Activated gamma-delta T cell treated with Interleukin-2 at 50 U/mL for 16 hours (primary cell): ENCODE measurements at places on chromosomes 6 and 20.

GRCh38 chr6:75723382-75723781 is 25.7 kb upstream of the MYO6 start:
- DNase-seq = no peak

DNA sequence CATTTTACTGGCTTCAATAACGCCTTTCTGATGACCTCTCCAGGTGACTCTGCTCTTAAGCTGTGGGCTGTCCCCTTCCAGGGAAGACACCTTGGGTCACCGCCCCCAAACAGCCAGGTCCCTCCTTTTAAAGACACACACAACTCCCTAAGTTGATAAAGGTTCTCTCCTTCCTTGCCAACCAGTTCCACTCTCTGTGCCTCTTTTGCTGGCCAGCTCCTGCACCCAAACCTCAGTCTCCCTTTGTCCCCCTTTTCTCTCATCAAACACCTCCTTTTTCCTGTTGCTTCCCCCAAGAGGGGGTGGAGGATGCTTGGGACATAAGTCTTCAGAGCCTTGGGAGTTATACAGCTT is 1.0 kb downstream of the NCOA6 start:
- DNase-seq = peak; percentile 64

DNA sequence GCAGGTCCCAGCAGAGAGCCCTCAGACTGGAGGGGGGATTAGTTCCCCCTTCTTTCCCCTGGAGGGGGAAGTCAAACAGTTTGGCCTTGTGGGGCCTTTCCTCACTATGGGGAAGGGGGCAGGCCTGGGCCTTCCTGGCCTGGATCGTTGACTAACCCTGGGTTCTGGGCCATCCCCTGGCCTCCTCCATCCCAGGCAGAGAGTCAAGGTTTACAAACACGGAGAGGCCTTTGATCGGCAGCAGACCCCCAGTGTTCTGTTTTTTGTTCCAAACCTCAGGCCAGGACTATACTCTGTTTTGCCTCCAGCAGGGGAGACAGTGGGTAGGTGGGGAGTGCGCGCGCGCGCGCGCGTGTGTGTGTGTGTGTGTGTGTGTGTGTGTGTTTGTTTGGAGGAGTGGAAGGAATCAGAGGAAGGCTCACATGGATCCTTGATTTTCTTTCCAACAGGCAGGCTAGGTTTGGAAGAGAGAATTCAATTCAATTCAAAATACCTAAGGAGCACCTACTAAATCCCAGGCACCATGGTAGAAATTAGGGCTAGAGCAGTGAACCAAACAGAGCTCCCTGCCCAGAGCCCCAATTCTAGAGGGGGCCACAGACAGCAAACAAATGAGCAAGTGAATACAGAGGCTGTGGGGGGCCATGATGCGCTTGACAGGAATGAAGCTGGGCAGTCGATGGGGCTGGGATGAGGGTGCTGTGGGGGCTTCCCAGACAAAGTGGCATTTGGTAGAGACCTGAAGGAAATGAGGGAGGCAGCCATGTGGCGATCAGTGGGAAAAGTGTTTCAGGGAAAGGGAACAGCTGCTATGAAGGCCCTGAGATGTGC is 14.8 kb downstream of the TP53RK start:
- DNase-seq = no peak

DNA sequence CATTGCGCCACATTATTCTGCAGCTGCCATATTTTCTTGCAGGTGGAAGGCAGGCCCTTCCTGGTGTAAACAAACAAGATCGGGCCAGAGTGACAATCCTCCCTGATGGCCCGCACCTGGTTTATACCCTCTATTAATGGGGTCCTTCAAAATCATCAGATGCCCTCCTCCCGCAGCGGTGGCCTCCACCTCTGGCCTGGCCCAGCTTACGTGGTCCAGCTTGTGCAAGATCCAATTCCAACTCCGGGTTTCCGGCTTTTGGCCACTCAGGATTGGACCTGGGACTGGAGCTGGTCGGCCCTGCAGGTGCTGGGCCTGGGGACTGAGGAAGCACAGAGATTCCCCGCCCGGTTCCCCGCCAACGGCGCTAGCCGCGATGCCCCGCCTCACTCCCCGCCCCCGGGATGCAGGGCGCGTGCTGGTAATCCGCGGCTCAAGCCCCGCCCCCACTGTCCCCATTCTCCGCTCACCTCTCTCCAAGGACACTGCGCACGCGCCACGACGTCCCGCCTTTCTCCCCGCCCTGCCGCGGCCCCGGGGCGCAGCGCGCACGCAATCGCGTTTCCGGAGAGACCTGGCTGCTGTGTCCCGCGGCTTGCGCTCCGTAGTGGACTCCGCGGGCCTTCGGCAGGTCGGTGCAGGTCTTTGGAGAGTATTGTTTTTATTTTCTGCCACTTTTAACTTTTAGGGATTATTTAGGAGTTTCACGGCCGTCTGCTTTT is at the start of gene TMEM14B:
TSS of gene TMEM14B (plus strand) at position 555 of the 722 bp plus-strand sequence. CDS start 1,441 bp downstream, outside the sequence.
- DNase-seq = peak; percentile 100

- no peak for DNase-seq
Observed at GRCh38 chr6:1390946-1391799, 1.8 kb downstream of the FOXF2 start.

DNA sequence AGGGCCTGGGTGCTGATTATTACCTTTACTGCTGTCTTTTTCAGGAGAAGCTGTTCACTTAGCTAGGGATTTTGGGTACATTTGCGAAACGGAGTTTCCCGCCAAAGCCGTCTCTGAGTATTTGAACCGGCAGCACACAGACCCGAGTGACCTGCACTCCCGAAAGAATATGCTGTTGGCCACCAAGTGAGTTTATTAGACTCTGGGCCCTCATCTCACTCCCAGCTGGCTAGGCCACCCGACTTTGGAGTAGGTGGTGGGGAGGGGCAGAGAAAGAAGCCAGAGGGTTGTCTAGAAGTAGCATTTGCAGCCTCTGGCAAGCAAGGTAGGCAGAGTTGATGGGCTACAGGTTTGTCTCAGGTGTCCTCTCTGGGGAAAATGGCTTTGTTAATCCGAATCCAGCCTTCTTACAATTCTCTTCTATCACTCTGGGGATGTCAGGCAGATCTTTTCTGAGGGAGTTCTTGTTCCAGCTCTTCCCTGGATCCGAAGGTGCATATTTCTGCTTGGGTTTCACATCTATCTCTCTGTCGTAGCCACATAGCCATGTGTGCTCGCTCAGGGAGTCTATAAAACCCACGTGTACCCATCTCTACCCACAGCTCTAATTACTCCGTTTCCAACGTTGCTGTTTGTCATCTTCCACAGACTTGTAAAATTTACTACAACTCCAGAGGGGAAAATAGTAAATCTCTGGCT is 21.6 kb downstream of the TFAP2B start:
- DNase-seq = no peak

- no peak for DNase-seq
Observed at GRCh38 chr6:2733324-2733723, 17.4 kb downstream of the MYLK4 start.

GRCh38 chr6:30537931-30538330 is 18.4 kb downstream of the GNL1 start:
- no peak for DNase-seq

GRCh38 chr6:153023977-153024708 is 21.6 kb upstream of the MTRF1L start:
- DNase-seq = peak; percentile 26

- no peak for DNase-seq
Observed at GRCh38 chr20:11395581-11395980, 522.1 kb upstream of the BTBD3 start.

- DNase-seq = no peak
Observed at GRCh38 chr20:10853176-10853575, 179.4 kb upstream of the JAG1 start.

DNA sequence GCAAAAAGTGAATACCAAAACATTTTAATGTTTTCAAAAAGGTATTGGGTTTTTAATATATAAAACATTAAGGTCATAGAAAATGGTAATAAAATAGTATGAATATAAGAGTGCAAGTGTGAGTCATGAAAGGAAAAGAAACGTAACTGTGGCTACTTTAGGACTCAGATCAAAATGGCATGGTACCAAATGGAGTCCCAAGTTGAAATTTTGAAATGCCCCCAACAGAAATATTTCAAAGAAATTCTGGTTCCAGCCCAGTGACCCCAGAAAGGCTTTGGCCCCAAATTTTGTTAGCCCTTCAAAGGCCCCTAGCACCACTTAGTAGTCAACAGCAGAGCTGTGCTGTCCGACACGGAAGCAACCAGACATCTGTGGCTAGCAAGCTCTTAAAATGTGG is 6.0 kb downstream of the COL12A1 start:
- no peak for DNase-seq

DNA sequence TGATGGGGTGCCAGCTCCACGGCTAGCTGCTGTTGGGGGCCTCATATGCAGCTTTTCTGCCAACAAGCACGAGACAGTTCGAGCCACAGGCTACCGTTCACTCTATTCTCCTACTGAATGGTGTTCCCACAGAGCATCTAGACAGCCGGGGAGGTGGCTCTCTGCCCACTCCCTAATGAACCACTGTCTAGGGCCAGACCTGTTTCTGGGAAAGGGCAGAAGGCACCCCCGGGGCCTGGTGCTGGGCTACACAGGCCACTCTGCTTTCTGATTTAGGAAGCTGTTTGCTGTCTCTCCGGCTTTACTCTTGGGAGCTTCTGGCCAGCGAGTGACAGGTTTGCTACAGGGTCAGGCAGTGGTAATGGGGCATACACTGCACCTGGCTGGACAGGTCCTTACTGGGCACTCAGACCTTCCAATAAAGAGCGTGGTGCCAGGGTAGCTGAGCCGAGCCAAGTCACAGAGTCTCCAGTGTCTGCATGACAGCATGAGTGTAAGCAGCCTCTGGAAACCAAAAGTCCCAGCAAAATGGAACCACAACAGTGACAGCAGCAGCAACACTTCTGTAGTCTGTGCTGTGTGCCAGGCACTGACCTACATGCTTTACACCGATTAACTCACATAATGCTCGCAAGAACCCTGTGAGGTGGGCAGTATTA is 8.4 kb downstream of the CCDC167 start:
- no peak for DNase-seq

GRCh38 chr6:147776631-147777213 is 268.2 kb downstream of the SAMD5 start:
- no peak for DNase-seq

DNA sequence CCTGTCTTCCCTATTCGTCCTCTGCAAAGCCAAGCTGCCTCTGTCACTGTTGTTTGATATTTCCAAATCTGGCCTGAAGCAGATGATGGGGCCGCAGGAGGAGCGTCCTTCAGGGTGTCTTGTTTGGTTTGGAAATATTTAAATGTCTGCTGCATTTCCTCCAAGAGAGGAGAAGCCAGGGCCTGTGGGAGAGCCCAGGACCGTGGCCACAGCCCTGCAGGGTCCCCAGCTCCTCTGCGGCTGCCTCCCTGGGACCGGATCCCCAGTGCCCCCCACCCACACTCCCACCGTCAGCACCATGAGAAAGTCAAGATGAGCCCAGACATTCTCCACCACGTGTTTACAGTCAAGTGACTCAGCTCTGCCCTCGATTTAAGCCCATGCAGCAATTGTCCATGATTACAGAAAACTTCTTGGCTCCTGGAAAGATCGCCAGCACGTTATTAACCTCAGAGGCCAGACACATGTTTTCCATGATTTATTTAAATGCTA is 18.2 kb downstream of the FOXF2 start:
- no peak for DNase-seq

- DNase-seq = no peak
Observed at GRCh38 chr20:25695532-25696370, 902 bp downstream of the ZNF337 start.

DNA sequence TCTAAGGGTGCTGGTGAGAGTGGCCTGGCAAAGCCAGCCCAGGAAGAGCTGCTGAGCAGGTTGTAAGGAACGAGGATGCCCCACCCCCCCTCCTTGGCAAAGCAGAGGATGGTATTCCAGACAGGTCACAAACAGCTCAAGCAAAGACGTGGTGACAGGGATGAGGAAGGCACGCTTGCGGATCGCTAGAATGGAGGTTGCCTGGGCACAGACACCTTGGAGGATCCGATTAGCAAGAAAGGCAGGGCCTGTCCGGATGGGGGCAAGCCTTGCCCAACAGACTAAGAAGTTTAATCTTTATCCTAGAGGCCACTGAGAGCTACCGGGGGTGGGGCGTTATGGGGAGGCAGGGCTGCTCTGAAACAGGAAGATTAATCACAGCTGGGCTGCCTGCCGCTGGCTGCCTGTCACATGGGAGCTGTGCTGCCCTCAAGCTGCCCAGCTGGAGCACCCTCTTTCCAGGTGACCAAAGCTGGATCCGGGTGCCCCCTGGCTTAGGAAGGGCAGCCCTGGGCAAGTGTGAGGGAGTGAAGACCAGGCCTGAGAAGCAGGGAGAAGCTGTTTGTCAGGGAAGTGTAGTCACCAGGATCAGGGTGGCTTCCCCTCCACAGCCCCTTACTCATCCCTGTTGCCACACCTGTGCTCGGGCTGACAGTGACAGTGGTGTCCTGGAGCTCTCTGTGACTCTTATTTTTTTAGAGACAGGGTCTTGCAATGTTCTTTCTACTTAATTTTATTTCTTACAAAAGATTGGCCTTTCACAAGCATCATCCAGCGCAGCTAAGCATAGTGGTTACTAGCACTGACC is 9.1 kb upstream of the MAPK13 start:
- DNase-seq = peak; percentile 43

GRCh38 chr6:1603708-1604107 is 6.0 kb upstream of the FOXC1 start:
- no peak for DNase-seq

DNA sequence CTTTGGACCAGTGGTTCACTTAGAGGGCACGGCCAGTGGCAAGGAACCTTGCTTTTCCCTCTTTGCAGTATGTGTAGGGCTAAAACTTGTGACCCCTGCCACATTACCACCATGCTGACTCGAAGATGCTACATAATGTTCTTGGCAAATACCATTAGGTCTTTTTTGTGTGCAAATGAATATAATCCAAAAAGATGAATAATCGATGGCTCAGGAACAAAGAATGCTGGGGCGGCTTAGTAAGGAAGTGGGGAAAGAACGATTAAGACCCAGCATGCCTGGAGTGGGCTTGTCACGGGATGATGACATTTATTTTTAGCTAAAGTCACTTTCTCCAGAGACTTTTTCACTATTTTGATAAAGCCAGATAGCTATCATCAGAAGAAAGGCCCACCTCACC is 23.1 kb downstream of the CMTR1 start:
- DNase-seq = no peak

DNA sequence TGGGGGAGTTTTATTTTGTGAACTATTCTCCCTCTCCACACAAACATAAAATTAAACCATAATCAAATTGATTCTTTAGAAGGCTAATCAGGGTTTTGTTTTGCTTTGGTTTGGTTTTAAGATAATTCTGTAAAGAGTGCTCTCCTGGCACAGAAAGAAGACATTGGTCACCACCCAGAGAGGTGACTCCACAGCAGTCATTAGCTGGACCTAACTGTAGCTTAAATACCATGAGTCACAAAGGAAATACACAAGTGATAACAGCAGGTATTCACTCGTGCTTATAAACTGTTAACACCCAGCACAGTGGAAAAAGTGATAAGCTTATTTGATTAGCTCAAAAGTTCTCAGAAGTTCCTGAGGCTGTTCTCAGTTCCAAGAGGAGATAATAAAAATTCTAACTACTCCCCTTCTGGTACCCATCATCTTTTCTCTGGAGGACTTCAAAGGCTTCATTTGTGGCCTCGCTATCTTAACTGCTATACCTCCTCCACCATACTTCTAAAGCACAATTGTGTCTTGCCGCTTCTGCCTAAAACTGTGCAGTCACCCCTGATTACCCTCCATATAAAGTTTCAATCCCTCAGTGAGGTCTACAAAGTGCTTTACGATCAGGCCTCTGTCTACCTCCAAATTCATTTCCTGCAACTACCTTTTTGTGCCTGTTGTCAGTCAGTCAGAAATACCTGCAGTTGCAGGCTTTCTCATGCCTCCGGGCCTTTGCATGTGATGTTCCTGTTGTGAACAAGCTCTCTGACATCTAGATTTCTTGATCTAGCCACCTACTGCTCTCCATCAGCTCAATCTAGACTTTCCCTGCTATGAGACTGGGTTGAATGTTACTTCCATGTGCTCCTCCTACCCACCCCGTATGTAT is 201.1 kb downstream of the SAMD5 start:
- no peak for DNase-seq
